ENCODE measurements at places on chromosomes 1 and 21. TPM values are rescaled to one million over a fixed set of nuclear protein-coding genes. Genes with fewer than 3 reads are reported as not detected.

Gene VCAM1
- not detected for total RNA-seq

Gene KRTAP19-3
- not detected for total RNA-seq

Gene HAO2
- not detected for total RNA-seq

Gene DCLRE1B
- 5.4 TPM for total RNA-seq

Gene TTLL10
- 0.86 TPM for total RNA-seq

Gene SLC35F3
- total RNA-seq: not detected

Gene MEX3A
- total RNA-seq: not detected

Gene HSD3B2
- total RNA-seq: not detected

Gene GON4L
- total RNA-seq: 88.4 TPM

Gene CD5L
- total RNA-seq: not detected

Gene RAB3B
- 0.02 TPM for total RNA-seq
